Right forelimb (tissue), 1 donor: ENCODE measurements at places on chromosomes 1 and 21.

DNA sequence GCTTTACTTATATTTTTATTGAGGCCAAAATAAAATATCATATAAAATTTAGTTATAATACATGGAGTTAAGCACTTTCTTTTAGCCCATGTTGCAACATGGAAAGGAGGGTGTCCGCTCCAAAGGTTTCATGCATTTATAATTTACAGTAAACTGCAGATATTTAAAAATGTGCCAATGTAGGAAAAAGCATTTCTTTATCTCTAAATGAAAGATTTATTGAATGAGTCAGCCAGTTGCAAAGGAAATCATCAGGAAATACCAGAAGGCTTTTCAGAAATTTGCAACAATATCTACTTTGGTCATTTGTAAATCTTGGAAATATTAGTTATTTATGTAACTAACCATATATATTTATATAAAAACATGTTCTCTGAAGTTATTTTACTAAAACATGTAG, 12.1 kb downstream of the ATP6V1G3 start:
- DNase-seq, result no peak

DNA sequence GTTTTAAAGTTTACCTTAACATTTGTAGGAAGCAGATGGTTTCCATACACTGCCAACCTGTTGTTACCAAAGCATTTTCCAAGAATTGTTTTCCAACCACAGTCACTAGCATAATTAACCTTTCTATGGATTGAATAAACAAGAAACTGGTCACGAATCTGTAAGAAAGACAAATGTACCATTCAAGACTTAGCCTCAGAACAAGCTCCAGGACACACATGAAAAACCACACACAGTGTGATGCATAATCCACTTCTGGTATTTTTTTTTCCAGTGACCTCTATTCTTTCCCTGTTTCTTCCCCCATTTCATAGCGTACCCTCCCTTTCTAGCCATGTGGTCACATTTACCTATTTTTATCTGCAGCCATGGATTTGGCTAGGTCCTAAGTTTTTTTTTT, 29.6 kb upstream of the C1orf87 start:
- no peak for DNase-seq

GRCh38 chr1:205391386-205391785, 30.5 kb downstream of the LEMD1 start:
- no peak for DNase-seq

DNA sequence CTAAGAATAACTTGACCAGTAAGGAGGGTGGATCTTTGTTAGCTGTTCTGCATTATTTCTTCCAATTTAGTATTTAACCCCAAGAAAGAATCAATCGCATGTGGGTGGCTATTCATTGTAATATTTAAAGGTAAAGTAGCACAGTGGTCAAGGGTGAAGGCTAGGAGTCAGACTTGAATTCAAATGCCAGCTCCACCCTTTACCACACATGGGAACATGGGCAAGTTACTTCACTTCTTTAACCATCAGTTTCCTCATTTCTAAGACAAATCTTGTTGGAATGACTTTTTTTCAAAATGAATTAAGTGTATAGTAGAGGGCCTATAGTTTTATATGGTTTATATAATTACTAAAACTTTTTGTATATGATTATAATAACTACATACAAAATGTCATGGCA, 71.3 kb upstream of the S1PR1 start:
- DNase-seq, result no peak

DNA sequence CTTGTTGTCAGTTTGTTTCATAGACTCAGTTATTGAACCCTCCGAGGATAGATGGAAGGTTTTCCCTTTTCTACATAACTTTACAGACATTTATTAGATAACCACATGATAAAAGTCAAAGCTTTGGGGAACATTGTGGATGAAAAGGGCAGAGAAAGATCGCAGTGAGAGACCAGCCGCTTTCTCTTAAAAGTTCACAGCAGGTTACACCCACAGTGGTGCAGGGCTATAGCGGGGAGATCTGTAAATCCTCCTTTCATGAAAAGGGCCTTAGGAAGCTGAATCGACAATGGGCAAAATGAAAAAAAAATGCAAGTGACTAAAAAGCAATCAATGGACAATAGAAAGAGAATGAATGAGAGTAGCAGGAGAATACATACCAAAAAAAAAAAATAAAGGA, 218.6 kb downstream of the GRIK1 start:
- DNase-seq, result no peak

- DNase-seq, result no peak
Observed at GRCh38 chr1:196535727-196536126, 72.5 kb downstream of the KCNT2 start.

DNA sequence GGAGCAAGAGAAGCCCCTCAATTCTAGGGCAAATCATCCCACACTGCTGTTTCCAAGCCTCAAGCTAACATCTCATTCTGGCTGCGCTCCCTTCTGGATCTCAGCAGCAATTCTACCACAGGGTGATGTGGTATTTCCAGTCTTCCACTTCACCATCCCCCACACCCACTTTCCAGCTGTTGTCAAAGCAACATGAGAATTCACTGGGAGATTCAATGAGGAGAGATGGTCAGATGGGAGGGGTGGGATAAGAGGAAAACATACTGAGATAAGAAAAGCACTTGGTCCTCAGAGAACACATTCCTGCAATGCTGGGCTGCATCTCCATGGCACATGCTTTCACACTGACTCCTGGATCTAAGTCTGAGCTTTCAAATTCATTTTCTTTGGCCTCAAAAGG, 47.3 kb upstream of the LRRC52 start:
- DNase-seq, result no peak

DNA sequence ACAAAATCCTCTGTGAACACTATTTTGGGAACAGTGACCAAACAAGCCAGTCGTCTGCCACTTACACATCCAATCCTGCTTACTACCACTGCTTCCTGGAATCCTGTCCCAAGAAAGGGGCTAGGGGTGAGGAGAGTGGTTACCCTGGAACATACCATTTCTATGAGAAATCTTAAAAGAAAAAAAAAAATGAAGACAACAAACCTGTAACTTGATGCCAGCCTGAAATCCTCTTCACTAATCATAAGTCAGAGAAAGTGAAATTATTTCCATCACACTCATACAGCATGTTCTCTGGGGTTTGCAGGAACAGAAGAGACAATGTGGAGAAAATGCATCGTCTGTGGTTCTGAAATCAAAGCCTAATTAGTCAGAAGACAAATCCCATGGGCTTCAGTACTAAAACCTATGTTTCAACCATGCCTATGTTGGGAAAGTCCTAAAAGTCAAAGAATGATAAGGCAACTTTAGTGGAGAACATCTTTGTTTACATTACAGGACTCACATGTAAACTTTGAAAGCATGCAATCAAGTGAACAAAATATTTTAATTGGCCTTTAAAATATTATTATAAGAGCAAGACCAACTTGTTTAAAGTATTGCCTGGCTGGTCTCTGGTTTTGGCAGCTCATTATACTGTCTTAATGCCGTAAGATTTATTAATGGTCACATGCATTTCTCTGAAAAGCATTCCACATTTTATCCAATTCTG, 220.7 kb downstream of the LTN1 start:
- DNase-seq, result no peak

DNA sequence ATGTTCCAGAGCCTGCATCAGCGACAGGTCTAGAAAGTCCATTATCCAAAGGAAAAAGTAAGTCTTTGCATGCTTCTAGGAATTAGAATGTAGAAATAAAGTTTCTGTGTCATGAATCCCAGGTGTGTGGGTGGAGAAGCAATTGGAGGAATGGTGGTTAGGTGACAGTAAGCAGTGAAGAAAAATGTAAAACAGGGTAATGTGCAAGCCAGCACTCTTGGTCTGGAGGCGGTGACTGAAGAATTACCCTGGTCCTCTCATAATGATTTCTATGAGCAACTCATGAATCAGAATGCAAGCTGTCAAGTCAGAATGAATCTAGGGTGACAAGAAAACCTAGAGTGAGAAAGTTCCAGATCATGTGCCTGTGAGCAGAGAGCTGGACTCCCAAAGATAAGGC, 33.6 kb downstream of the PLPPR4 start:
- no peak for DNase-seq

GRCh38 chr1:173549813-173550212, 53.1 kb downstream of the SLC9C2 start:
- no peak for DNase-seq

GRCh38 chr1:229001467-229002011, 266.3 kb downstream of the RHOU start:
- DNase-seq, result no peak

DNA sequence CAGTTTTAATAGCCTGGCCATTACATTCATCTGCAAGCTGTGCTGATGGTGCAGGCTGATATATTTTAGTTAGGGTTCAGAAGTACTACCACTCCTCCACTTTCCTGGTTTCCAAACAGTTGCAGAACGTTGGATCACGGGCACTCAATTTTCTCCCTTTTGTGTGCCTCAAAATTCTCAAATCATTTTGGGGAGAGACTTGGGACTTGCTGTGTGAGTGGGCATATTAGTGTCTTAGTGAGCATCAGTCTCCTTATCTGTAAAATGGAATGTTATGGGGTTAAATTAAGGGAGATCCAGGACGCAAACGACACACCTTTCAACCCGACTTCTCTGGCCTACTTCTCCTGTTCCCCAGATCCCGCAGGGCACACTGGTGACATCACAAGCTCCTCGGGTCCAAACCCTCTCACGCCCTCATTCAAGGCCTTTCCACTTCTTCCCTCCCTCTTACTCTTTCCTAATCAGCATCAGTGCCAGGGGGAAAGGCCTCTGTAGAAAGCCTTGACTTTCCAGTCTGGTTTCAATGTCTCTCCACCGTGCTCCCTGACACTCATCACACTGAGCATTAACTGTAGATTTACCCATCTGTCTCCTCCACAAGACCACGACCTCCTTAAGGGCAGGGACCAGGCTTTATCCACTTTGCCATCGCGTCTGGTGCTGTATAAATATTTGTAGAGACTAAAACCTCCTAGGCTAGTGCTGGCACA, 1.2 kb downstream of the PIGP start:
- peak; percentile 63 for DNase-seq

- DNase-seq, result no peak
Observed at GRCh38 chr1:40772146-40772955, 11.2 kb upstream of the KCNQ4 start.

- DNase-seq, result no peak
Observed at GRCh38 chr1:90715309-90715708, 1.8 kb downstream of the BARHL2 start.

- DNase-seq, result no peak
Observed at GRCh38 chr1:170604065-170604464, 59.9 kb upstream of the PRRX1 start.

DNA sequence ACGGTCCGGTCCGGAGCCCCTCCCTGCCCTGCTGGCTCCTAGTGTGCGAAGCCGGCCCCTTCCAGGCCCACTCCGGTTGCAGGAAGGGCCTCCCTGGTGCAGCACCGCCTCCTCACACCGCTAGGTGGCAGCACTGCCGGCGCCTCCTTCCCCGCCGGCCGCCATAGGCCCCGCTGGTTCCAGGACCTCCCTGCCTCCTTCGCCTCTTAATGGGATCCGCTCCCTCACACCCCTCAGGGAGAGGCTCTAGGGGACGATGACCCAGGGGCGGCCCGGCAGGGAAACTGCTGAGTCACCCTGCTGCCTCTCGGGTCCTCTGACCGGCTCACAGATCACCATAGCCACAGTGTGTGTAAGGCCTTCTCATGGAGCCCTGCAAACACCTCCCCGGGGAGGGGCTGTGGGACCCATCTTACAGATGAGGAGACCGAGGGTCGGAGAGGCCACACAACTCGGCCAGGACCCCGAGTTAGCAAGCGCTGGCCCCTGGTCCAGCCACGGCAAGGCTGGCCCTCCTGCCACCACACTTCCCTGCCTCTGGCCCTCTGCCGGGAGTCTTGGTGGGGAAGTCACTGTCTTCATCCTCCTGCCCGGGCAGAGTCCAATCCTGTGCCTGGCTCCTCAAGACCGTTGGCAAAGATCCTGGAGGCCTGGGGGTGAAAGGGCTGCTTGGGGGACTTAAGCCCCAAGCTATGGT, 1.6 kb upstream of the AJAP1 start:
- DNase-seq, result peak; percentile 74

GRCh38 chr1:153058154-153058553, 842 bp upstream of the SPRR2A start:
- DNase-seq, result no peak

DNA sequence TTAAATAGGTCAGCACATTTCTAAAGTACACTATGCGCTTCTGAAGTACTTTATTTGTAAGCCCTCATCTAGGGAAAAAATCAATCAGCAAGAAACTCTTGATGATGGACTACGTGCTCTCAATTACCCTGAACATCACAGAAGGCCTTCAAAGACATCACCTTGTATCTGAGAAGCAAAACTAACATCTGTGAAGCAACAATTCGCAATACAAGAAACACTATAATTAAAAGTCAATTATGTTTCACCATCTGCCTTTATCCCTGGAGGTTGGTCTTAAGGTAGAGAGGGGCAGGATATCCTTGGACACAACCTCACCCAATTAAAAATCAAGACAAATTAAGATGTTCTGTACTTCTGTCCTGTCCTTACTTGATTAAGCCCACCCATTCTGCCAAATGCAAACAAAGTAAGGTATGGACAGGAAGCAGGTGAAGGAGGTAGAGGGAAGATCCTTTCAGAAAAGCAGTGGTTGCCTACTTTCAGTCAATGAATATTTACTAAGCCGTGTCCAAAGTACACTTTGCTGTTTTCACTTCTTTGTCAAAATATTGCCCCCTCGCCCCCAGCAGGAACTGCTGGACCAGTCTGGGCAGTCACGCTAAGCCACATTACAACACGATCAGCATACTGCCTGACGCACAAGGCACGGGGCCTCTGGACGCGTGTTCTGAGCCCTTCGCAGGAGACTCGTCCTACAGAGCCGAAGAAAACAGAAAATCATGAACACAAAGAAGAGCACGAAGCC, 887 bp downstream of the SLC19A2 start:
- DNase-seq, result no peak
